ENCODE measurements at places on chromosomes 16 and 17.

DNA sequence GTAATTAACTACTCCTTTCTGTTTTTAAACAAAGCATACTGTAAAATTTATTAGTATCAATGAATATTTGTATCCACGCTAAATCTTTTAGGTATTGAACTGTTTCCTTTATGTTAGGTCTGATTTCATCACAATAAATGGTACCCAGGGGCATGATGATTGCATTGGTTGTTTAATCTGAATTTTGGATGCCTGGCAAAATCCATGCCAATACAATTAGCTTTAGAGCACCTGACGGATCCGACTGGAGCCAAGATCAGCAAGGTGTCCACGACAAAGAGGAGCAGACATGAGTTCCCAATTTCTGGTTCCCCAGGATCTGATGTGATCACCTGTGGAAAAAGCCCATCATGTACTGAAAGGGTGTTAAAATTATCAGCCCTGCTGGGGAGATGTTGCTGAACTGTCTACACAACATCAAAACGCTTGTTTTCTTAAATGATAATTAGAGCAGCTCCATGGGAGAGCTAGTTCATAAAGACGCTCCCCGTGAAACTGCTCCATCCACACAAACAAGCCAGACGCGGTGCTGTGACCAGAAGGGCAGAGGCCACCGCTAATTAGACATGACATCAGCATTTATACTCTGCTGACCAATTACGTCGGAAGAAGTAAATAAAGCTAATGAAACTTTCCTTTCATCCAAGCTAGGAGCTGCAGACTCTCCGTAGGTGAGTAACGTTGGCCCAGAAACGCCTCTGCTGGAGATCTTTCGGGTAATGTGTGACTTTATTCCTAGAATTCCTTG is 151.7 kb downstream of the CPPED1 start:
- no peak for ATAC-seq

- ATAC-seq = no peak
Measured at GRCh38 chr16:77063676-77064016, 127.3 kb upstream of the MON1B start.

DNA sequence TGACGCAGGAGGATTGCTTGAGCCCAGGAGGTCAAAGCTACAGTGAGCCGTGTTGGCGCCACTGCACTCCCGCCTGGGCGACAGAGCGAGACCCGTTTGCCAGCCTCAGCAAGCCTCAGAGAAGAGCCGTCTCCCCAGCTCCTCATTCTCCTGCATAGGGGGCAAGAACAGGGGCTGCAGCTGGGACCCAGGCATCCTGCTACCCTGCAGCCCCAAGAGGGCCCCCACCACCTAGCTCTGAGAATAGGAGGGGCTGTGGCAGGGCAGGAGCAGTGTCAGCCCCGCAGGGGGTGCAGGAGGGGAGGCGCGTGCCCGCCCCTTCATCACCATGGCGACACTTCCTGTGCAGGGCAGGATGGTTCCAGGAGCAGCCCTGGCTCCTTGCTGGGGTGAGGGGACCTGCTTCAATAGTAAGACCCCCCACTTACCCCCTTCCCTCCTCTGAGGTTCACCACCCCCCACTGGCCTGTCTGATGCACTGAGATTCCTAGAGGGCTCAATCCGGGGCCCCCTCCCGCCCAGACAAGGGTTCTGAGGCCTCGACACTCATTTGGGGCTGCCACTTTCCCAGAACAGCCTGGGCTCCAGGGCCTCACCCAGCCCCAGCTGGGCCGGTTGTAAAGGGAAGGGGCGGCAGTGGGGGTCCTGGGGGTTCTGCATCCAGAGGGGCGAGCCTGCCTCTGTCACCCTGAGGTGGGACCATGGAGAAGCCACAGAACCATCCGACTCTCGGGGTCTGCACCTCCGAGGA is 20.2 kb downstream of the VASN start:
- no peak for ATAC-seq

DNA sequence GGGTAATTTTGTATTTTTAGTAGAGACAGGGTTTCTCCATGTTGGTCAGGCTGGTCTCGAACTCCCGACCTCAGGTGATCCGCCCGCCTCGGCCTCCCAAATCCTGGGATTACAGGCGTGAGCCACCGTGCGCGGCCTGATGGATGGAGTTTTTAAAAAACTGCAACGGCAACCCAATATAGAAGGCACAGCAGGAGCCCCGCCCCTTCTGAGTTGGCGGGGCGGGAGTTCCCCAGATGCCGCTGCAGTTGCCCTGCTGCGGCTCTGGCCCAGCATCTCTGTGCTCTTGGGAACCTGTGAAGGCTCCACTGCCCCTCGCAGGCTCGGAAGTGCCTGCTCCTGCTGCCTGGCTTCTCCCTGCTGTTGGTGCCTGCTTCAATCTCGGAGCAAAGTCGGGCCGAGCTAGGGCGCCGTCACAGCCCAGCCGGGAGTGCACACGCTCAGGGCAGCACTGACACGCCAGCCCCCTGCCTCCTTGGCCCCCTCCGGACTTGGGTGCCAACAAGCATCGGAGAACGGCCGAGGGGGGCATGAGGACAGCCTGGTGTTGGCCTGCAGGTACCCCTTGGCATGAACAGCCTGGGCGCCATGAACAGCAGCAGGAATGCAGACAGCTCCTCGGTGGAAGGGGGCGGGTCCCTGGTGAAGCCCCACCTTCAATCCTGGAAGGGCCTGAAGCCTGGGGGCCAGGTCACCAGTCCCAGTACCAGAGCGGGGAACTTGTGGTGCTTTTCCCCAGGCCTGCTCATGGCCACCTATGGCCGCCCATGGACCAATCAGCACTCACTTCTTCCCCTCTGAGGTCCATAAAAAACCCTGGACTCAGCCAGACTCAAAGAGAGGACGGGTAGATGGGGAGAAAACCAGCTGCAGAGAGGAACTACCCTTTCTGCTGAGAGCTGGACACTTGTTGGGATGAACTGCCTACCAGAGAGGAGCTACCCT is 2.3 kb upstream of the NT5M start:
- peak; percentile 44 for ATAC-seq

GRCh38 chr17:38545531-38546225 is 60.1 kb downstream of the SRCIN1 start:
- no peak for ATAC-seq

- ATAC-seq = peak; percentile 78
Measured at GRCh38 chr17:17304521-17304985, 1.4 kb downstream of the NT5M start.

DNA sequence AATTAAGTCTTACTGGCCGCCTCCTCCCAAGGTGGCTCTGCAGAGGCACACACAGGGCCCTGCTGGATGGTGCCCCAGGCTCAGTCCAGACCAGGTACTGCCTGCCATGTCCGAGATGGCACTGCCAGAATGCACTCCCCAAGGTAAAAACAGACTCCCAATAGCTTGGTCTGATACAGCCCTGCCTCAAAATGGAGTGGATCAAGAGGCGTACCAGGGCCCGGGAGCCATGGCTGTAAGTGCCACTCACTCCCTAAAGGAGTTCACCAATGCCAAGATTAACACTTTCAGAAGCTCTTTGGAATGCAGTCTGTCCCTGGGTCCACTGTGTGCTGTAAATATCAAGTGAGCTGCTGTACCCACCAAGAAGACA is 576 bp upstream of the MYO18A start:
- ATAC-seq = no peak

- ATAC-seq = no peak
Measured at GRCh38 chr17:73318427-73318813, 6.6 kb upstream of the CDC42EP4 start.

GRCh38 chr16:3740934-3741333 is 23.6 kb upstream of the TRAP1 start:
- no peak for ATAC-seq

GRCh38 chr16:82011199-82011641 is at the start of gene SDR42E1:
TSS of gene SDR42E1 (minus strand) at chr16:82011470. CDS start at chr16:82000858, 10,612 bp downstream.
- peak; percentile 85 for ATAC-seq

DNA sequence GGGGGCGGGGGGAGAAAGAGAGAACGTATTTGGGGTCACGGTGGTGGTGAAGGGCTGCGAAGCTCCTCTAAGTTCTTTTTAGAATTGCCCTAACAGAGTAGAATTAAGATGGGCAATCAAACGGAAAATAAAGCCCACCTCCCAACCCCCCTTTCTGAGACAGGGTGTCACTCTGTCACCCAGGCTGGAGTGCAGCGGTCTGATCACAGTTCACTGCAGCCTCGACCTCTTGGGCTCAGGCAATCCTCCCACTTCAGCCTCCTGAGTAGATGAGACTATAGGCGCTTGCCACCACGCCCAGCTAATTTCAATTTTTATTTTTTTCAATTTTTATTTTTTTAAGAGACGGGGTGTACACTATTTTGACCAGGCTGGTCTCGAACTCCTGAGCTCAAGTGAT is 710 bp upstream of the CAVIN1 start:
- no peak for ATAC-seq
